ENCODE measurements at places on chromosomes 5 and 9. TPM values are rescaled to one million over a fixed set of nuclear protein-coding genes. Genes with fewer than 3 reads are reported as not detected.

DNA sequence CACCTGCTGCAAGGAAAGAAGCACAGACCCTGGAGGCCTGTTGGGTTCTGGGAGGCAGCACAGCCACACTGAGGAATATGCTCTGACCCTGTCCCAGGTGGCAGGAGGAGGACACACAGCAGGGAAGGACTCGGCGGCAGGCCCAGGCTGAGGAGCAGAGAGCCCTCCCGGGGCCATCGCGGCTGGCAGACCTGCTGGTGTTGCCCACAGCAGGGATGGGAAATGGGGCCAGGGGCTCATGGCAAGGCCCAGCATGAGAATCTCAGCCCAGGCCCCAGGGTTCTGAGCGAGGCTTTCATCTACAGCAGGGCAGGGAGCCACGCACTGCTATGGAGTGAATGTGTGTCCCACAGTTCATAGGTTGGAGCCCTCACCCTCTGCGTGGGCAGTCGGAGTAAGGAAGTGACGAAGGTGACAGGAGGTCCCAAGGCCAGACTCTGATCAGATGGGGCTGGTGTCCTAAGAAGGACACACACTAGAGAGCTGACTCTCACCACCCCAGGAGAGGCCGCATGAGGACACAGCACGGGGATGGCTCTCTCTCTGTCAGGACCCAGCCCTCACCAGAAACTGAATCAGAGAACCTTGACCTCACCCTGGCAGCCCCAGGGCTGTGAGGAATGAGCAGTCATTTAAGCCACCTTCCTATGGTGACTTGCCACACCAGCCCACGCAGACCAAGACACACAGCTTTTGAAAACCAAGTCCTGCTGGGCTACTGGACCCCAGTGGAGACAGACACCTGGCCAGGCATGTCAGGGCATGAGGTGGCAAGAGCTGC, 10.3 kb upstream of the GPSM1 start:
- no peaks in the 10 kb centered on the region for H3K27me3 ChIP-seq
- no peak overlapping the region for H3K4me3 ChIP-seq
- no peaks in the 10 kb centered on the region for H3K36me3 ChIP-seq
- no peaks in the 10 kb centered on the region for H3K4me1 ChIP-seq
- H3K27ac ChIP-seq: peak overlapping the region; percentile 47

GPR21 gene
- not detected for polyA plus RNA-seq

PCDHGA10 gene
- polyA plus RNA-seq: 0.07 TPM

GRCh38 chr9:108224716-108225115, 631.1 kb downstream of the ACTL7B start:
- no peaks in the 10 kb centered on the region for H3K4me1 ChIP-seq
- DNase-seq: no peak
- no peaks in the 10 kb centered on the region for H3K27me3 ChIP-seq
- H3K36me3 ChIP-seq: no peaks in the 10 kb centered on the region
- H3K4me3 ChIP-seq: no peak overlapping the region

DNA sequence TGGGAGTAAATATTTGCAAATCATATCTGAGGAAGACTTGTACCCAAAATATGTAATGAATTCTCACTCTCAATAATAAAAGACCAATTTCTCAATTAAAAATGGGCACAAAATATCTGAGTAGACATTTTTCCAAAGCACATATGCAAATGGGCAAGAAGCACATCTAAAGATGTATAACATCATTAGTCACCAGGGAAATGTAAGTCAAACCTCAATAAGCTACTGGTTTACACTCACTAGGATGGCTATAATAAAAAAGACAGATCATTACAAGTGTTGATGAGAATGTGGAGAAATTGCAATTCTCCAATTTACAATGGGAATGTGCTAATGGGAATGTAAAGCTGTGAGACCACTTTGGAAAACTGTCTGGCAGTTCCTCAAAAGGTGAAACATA, 13.9 kb downstream of the PCSK5 start:
- no peak overlapping the region for H3K4me3 ChIP-seq
- H3K27me3 ChIP-seq: no peaks in the 10 kb centered on the region
- H3K27ac ChIP-seq: no peak overlapping the region
- H3K4me1 ChIP-seq: no peaks in the 10 kb centered on the region
- no peak for DNase-seq
- no peaks in the 10 kb centered on the region for H3K36me3 ChIP-seq

- no peaks in the 10 kb centered on the region for H3K27me3 ChIP-seq
- no peak overlapping the region for H3K4me3 ChIP-seq
- no peaks in the 10 kb centered on the region for H3K4me1 ChIP-seq
- DNase-seq: no peak
- H3K27ac ChIP-seq: no peak overlapping the region
These were observed 54.6 kb upstream of the ECM2 start for GRCh38 chr9:92590377-92590776.

GRCh38 chr5:160747987-160748386, 104.0 kb downstream of the ATP10B start:
- no peak for DNase-seq
- no peak overlapping the region for H3K27ac ChIP-seq
- no peaks in the 10 kb centered on the region for H3K36me3 ChIP-seq
- no peak overlapping the region for H3K4me3 ChIP-seq
- H3K4me1 ChIP-seq: no peaks in the 10 kb centered on the region

Measured in CD8-positive, alpha-beta memory T cell (primary cell).